ENCODE measurements at places on chromosomes 5 and 9. TPM values are rescaled to one million over a fixed set of nuclear protein-coding genes. Genes with fewer than 3 reads are reported as not detected.

DNA sequence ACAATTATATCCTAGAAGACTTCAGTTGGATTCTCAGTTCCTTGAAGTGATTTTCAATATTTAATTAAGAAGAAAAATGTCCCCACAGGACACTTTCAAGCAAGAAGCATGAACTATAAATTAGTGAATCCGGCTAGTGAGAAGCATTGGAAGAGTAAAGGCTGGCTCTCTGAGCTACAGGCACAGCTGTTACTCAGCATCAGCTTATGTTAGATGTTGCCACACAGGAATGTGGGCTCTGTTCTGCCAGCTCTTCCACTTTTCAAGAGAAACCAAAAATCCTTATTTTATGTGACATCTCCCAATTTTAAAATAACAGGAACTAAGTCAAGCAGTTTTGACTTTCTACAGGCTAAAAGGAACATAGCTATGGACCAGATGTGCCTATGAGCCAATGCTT is 14.9 kb downstream of the ZNF474 start:
- no peak for DNase-seq

DNA sequence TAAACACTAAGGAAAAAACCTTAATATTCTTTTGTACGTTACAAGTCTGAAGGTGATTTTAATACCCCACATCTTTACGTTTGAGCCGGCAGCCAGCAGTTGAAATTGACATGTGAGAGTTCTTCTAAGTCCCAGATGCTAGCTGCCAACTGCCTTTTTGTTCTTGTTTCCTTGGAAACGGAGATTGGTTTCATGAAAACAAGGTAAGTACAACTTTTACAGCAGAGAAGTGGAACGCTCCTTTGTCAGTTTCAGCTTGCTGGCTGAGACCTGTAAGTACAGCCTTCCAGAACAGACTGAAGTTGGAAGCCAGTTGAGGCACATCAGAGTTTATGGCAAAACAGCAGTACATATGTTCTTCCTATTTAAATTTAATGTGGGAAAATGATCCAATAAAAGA is 1018.4 kb upstream of the ARRDC3 start:
- DNase-seq, result no peak

DNA sequence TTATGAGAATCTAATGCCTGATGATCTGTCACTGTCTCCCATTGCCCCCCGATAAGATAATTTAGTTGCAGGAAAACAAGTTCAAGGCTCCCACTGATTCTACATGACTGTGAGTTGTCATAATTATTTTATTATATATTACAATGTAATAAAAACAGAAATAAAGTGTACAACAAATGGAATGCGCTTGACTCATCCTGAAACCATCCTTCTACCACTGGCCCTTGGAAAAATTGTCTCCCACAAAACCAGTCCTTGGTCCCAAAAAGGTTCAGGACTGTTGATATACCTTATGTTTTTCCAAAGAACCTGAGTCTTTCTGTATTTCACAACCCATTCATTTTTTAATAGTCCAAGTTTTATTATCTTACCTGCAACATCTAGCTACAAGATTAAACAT is 403.5 kb downstream of the TAF11L14 start:
- no peak for DNase-seq

DNA sequence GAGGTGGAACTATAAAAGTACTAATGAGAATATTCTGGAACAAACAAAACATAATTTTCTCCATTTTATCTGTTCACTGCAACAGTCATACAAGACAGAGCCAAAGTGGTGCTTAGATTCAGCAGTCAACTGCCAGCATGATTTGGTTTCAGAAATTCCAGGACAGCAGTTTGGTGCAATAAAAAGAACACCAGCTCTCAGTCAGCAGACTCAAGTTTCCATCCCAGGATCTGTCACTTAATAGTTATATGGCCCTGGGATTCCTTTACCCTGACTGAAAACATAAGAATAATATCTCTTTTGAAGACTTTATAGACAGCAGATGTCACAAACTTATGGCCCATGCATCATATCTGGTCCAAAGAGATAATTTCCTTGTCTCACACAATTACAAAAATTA is 92.8 kb upstream of the RASEF start:
- no peak for DNase-seq

GRCh38 chr5:174991847-174992246 is 267.5 kb downstream of the MSX2 start:
- no peak for DNase-seq

DNA sequence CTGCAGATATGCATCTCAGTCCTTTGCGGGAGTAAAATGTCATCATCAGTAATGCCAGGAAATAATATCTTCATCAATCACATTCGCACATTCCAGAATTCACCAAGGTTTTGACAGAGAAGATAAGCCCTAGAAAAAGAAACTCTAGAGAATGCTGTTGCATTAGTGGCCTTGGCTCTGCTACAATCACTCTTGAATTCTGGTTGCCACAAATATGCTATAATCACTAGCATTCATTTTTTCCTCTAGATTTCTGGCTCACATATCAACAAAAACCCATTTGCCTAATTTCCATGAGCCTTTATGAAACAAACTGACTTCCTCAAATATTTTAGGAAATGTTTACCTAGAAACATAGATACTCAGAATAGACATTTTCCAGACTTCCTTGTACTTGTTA is 653.4 kb downstream of the ANXA1 start:
- DNase-seq, result no peak

GRCh38 chr9:130417602-130418001 is 27.2 kb upstream of the ASS1 start:
- no peak for DNase-seq

- DNase-seq, result no peak
These were observed 12.2 kb upstream of the CARD19 start for GRCh38 chr9:93083592-93084470.

DNA sequence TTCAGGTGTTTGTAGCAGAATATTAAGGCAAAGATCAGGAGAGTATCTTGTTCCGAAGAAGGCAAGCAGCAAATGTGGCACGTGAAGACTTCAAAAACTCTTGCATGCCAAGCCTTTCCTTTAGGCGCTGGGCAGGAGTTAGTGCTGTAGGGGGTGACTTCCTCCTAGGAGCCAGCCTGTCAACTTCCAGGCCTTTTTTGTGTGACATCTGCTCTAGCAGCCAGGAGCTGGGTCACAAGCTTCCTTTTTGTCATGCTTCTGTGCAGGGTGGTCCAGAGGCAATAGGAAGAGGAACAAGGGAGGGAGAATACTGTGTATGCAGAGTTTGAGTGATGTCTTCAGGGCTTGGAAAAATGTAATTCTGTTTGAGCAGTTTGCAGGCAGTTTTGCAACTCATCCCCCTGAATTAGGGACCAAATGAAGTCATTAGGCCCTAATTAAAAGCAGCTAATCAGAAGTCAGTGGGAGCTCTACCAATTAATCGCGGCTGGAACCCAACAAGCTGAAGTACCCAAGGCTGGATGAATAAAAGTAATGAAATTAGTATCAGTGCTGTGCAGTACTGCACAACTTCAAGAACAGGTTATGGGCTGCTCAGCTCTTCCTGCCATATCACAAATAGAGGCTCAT is 53.5 kb downstream of the TLR4 start:
- no peak for DNase-seq

- no peak for DNase-seq
These were observed 28.9 kb downstream of the CDH9 start for GRCh38 chr5:27009540-27009915.

- no peak for DNase-seq
These were observed 24.6 kb downstream of the SSBP2 start for GRCh38 chr5:81726297-81726696.

- DNase-seq, result no peak
These were observed 166.2 kb upstream of the ACO1 start for GRCh38 chr9:32218100-32218767.

DNA sequence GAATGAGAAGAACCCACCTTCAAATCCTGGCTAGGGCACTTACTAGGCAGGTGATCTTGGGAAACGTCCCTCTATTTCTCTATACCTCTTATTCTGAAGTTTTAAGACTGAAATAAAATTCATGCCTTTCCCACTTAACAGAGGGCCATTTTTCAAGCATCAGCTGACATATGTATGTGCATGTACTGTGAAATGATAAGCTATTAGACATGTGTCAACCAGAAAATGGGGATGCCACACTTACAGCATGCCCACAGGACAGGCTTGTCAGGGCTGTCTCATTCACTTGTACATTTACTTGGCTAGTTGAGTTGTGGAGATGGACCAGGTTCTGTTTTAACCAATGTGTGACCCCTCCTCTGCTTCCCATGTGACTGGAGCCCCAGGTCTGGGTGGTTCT is 78.5 kb downstream of the C9orf152 start:
- no peak for DNase-seq

- DNase-seq, result no peak
These were observed 451.7 kb upstream of the DAP start for GRCh38 chr5:11212706-11213105.

DNA sequence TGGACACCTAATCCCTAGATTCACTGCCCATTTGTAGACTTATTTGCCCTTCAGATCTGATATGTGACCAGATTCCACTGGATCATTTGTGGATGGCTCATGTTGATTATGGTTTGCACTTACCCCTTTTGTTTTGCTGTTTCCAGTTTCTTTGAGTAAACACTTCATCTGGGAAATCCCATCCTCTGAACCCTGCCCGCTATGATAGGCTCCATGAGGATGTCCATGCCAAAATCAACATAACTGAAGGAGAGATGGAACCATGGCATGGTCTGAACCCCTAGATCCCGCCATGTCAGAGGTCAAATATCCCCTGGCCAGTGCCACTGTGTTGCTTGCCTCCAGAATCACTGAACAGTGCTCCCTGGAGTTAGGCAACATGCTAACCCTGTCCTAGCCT is 11.7 kb upstream of the FEM1C start:
- DNase-seq, result no peak

DNA sequence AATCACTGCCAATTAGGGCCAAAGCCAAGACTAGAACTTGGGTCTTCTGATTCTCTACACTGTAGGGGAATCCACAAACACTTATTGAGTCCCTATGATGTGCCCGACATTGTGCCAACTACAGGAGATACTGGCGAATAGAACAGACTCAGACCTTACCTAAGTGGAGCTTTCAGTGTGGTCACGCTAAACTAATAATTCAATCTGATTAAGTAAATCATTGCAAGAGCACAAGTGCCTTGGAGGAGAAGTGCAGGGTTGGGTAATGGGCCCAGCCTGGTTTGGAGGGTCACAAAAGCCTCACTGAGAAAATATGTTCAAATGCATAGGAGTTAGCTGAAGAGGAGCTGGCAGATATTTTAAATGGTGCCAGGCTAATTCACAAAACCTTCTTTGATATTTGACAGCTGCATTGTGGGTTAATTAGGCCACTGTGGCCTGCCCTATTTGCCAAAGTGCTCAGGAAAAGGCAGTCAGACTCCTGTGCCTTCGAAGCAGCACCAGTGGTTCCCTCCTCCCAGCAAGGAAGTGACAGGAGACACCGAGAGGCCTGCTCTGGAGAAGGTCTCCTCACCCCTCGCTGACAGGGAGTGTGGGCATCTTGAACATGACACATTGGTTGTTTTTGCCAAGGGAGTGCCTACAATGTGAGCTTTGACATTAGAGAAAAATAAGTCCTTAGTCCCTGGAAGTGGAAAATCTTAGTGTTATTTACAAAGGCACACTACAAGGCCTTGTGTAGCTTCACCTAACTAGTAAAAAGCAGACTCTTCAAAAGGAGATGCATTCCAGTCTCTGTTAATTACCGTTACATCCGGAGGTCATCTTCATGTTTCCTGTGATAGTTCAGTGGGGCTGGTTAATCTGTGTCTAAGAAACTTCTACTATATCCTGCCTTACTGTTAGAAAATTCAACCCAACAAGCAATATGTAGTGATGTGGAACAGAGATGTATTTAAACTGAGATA is 24.1 kb upstream of the TRAF1 start:
- DNase-seq, result no peak

DNA sequence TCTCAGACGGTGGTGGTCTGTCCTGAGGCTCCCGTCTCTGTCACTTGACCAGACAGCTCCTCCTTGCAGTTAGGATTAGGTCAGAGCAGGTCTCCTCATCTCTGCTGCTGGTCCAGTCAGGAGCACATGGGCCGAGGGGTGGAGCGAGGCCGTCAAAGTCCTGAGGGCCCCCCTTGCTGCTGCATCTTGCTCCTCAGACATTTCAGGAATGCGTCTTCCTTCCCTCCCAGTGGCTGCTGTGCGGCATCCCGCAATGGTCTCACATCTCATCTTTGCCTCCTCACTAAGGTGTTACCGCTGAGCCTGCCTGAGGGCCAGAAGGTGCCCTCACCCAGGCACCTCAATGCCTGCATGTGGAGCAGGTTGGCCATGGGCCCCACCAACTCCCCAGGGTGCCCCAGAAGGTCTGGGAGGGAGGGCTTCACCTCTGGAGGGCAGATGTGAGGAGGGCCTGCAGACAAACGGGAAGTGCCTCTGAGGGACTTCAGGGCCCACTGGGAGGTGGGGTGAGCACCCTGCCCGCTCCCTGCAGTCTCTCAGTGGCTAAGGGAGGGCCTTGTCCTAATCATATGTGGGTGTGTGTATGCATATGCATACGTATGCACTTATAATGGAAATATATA is 137.7 kb upstream of the LMX1B start:
- DNase-seq, result no peak

DNA sequence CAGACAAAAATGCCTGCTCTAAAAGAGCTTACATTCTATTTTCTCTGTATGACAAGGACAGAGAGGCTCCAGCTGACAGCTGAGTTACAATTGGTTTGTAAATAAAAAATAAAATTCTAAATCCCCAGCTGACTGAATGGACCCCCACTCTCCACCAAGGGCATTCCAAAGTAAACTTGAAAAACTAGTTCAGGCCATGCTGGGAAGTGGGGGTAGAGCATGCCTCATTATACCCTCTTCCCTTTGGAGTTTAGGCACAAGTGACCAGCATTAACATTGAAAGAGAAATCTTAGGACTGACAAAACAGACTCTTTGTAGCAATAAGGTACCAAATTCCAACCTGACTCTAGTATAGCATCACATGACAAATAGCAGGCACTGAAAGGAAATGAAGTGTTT is 31.0 kb downstream of the KIF4B start:
- no peak for DNase-seq

DNA sequence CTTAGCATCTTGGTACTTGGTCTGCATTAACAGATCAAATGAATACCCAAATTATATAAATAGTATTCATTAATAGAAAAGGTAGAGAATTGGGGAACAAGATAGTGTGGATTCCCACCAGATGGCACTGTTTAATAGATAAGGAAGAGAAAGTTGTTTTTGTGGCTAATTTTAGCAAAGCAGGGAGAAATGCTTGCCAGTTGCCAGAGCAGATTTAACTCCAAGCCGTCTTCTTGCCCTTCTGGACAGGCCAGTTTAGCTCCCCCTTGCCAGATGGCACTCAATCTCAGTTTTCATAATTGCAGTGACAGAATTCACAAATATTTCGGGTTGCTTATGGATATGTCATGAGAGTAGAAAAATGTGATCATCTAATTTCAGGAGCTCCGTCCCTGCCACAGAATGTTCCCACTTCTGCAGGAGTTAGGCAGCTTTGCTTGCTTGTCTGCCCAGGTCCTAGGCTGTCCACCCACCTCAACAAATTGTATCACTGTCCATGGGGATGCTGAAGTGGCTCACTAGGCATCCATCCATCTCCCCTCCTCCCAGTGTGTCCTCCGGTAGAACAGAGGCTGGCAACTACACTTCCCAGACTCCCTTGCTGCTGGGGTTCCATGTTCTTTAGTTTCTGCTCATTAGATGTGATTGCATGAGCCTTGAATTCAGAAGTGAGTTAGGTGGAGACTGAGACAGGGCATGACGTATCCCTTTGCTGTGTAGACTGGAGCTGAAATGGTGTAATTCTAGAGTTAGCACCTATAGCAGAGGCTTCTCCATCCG is 11.8 kb upstream of the HEXB start:
- DNase-seq, result no peak

- DNase-seq, result no peak
These were observed 143.2 kb downstream of the GCNT1 start for GRCh38 chr9:76602199-76602598.

GRCh38 chr5:89444088-89444487 is 561.1 kb upstream of the MEF2C start:
- no peak for DNase-seq

The ADRB2 gene
- total RNA-seq, result 5.4 TPM

The BTNL9 gene
- 37.8 TPM for total RNA-seq

The ABLIM3 gene
- total RNA-seq, result 130 TPM

Measured in left ventricle myocardium superior (tissue), 1 donor.